ENCODE measurements at places on chromosomes 11 and 22.

DNA sequence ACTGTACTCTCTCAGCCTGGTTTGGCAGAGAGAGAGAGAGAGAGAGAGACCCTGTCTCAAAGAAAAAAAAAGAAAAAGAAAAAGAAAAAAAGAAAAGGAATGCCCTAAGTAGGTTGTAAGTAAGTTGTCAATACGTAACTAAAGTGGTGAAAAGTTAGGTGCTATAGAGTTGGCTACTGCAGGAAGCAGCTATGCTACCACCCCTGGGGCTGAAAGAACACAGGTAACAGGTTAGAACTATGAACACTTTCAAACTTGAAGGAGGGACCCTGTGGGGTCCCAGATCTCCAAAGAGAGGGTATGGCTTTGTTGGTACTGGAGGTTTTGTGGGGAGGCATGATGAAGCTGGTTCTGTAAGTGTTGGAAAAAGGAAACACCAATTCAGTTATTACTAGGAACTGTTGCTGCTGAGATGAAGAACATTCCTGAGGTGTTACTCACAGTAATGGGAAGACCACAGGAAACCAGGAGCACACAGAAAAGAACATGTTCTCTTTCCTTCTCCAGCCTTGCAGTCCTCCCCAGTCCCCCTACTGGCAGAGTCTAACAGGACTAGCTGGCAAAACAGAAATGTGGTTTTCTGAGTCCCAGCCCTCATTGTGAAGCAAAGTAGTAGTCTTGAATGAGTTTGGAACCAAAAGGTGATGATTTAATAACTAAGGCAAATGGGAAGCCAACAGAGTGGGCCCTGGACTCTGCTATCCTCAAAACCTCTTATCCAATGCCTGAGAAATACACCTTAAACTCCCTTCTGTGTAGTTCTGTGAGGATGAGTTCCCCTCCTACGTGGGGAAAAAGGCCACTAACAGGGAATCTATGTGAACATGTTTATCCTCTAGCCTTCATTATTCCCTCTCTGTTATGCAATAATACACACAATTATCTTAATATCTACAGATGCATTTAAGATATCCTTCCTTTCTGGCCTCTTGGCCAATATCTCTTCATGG lies 427.0 kb upstream of the DDI1 start:
- DNase-seq, result no peak

DNA sequence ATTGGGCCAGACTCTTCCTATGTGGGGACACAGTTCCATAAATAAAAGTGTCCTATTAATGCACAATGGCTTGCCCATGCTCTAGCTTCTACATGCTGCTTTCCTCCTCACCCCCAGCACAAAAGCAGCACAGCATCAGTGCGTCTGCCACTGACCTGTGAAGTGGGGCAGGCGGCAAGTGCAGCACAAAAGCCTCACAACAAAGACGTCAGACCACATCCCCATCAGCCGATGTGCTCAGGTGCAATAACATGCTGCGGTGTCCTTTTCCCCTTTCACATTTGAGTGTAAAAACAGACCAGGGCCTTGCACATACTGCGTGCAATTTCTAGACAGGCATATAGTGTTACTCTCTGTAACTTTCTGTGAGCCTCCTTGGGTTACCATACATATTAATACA lies 12.8 kb downstream of the DKK3 start:
- no peak for DNase-seq

DNA sequence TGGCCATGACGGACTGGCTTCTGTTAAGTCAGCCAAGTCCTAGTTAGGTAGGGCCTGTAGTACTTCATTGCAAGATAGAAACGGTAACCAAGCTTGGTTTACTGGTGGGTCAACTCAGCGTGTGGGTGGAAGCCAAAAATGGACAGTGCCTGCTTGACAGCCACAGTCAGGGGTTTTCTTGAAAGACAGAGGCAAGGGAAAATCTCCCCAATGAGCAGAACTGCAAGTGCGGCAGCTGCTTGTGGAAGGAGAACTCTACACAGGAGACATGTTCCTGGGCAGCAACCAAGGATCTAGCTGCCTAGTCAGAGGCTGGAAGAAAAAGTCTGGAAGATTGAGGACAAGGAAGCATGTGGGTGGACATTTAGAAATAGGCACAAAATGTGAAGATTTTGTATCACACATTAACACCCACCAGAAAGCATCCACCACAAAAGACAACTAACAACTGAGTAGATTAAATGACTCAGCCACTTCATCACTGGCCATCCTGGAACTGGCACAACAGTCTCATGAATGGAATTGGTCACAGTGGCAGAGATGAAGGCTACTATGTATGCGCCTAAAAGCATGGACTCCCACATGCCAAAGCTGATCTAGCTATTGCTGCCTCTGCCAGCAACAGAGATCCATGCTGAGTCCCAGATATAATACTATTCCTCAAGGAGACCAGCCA lies 40.9 kb upstream of the SCUBE2 start:
- DNase-seq, result no peak

- no peak for DNase-seq
Observed at GRCh38 chr11:123472236-123472935, 42.3 kb downstream of the GRAMD1B start.

DNA sequence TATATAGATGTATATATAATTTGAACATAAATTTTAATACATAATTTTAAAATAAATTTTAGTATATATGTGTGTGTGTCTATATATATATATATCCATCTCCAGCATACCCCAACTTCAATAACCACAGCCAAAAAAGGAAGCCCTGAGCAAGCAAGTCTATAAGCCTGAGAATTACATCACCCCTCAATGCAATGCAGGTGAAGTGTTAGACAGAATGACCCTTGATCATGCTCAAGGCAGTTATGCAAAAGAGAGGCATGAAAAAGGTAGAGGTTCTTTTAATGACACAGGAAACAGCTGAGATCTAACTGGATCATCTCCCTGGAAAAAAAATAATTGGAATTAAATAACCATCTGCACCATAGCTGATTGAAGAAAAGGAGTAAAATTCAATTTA lies 557.9 kb upstream of the ANO5 start:
- DNase-seq, result no peak

DNA sequence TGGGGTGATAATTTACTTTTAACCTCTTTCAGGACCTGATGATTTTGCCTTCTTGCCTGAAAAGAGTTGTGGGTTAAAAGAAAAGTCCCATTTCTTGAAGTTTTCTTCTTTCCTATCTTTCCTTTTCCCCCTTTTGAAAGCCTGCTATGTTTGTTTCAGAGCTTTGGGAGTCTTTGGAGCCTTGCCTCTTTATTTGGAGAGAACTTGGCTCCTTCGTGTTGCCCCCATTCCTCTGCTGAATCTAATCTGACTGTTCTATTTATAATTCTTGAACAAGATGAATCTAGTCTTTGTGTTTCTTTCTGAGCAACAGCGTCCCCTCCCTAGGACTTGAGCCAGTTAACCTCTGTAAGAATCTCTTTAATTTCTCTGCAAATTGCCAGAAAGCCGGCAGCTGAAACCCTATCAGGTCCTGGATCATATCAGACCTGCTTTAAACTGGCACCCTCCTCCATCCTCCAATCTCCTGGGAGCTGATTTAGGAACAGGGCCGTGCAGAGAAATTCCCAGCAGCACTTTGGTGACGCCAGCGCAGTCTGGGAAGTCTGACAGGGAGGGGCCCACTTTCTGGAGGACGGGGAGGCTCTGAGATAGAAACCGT lies 289.1 kb upstream of the SORL1-AS1 start:
- no peak for DNase-seq

DNA sequence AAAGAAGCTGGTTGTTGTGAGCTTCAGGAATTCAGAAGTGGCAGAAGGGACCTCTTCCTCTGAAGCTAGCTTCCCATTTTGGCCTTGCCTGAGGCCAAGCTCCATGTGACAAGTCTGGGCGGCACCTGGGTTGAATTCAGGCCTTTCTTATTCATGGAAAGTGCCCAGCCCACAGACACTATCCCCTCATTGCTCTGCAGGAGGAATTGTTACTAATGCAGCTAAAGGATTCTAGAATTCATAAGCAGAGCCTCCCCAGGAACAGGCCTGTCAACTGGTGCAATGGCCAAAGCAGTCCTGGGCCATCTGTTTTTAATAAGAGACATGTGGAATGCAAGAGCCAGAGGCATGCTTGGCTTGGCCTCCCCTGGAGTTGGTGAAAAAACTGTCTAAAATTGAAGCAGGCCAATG lies 71.4 kb downstream of the SLC1A2 start:
- no peak for DNase-seq

DNA sequence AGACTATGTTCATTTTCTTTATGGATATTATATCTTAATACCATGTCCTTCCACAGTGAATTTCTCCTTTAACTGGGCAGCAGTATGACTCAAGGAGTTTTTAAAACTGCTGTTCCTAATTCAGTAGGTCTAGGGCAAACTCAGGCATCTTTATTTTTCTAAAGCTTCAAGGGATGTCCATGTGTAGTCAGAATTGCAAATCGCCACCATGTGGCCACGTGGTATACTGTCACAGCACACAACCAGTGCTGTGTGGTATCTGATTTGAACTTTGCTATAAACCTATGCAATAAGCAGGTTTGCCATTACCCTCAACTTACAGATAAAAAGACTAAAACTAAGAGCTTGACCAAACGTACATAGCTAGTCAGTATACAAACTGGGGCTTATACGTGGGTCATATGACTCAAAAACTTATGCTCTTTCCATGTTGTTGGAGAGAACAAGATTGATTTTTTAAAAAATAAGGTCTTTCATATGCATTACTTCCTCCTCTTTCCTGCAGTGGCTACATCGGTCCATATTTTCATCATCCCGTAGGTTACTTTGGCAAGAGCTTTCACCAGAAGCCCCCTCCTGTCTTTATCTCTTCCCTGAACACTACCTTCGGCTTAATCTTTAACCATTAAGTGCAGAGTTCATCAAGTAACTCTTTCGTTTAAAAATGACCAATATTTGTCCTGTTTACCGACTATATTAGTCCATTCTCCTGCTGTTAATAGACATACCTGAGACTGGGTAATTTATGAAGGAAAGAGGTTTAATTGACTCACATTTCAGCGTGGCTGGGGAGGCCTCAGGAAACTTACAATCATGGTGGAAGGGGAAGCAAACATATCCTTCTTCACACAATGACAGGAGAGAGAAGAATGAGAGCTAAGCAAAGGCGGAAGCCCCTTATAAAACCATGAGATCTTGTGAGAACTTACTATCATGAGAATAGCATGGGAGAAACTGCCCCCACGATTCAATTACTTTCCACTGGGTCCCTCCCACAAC lies 8.0 kb upstream of the HTATIP2 start:
- peak; percentile 21 for DNase-seq

- DNase-seq, result no peak
Observed at GRCh38 chr11:120169981-120170698, 32.2 kb upstream of the TRIM29 start.

DNA sequence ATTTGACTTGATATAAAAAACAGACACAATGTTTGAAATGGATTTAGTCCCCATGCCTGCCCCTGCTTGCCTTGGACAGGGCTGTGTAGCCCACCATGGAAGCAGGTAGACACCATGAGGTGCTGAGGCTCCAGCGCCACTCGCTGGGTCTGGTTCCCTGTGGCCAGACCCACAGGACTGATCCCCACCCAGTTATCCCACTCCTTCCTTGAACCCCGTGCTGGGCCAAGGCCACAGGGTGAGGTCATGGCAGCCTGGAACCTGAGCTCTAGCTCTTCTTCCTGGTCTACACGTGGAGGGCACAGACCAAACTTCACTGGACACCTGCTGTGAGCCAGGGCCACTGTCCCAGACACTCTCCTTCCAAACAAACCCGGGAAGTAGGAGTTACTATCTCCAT lies 42.5 kb downstream of the GAB4 start:
- no peak for DNase-seq

DNA sequence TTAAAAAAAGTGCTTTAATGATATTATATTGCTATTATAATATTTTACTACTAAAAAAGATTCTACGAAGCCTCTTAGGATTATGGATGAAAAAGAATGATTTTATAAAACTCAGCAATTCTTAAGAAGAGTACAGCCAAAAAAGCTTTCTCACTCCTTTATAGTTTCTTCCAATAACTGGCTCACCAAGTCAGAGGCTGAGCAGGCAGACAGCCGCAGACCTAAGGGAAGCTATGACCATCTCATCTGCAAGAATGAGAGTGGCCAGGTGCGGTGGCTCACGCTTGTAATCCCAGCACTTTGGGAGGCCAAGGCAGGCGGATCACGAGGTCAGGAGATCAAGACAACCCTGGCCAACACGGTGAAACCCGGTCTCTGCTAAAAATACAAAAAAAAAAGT lies 12.7 kb upstream of the EMID1 start:
- DNase-seq, result no peak

DNA sequence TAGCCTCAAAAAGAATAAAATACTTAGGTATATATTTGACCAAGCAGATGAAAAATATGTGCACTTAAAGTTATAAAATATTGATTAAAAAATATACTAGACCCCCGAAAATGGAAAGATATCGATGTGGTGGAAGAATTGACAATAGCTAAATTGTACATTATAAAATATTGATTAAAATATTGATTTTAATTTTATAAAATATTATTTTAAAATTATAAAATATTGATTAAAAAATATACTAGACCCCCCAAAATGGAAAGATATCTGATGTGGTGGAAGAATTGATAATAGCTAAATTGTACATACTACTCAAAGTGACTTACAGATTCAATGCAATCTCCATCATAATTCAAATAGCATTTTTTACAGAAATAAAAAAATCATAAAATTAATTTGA lies 1540.9 kb upstream of the RAG2 start:
- no peak for DNase-seq

DNA sequence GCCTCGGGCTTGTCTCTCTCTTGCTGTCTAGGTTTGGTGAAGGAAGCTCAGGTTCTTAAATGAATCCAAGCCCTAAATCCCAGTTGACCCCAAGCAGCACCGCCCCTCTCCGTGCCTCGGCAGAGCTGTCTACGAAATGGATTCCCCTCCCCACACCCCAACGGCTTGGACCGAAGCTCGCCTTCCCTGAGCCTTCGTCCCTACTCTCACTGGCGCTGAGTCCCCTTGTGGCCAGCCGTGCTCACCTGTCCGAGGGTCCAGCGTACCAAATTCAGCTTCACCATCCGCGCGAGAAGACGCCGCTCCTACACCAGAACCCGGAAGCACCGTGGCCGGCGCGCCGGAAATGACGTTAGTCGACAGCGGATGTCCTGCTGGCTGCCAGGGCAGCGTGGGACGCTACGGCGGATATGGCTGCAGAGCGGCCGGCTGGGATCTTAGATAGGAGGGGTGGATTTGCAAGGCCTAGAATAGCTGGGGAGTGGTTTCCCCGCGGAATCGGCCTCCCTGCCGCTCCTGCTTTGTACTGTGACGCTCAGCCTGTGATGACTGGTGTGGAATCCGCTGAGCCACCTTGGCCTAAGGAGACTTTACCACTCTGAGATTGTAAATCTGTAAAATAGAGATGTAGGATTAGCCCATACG lies at the start of gene TFIP11:
TSS of gene TFIP11 (minus strand) at position 325 of the 645 bp plus-strand sequence. CDS start 2,201 bp downstream, outside the sequence.
- DNase-seq, result peak; percentile 93

GRCh38 chr22:43375951-43376455 lies 32.8 kb upstream of the SCUBE1 start:
- DNase-seq, result no peak

Measured in activated naive CD4-positive, alpha-beta T cell treated with anti-CD3 and anti-CD28 coated beads, Interleukin-2, amount 50 U/mL, for 72 hours (primary cell).